ENCODE measurements at places on chromosomes 13 and 19.

DNA sequence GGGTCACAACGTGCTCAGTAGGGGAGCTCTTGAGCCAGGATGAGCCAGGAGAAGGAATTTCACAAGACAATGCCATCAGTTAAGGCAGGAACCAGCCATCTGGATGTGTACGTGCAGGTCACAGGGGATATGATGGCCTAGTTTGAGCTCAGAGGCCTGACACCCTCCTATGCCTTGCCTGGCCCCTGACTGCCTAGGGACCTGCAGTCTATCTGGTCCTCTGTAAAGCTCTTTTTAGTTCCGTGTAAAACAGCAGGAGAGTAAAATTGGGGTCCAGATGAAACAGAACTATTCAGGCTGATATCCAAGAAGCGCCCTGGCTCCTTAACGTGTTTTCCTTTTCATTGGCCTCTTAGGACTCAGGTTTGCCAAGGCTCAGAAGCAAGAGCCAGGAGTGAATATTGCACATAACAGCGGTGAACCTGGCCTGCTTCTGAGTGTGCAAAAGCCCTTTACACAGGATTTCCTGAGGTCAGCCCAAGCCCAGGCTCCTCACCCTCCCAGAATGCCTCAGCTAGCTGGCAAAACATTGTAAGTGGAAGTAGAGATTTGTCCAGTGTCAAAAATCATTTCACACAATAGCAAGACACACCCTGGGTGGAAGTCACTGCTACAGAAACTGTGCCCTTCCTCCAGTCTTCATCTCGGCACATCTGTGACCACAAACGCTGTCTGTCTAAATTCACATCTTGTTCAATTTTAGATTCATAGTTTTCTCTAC is 777.2 kb downstream of the UQCRFS1 start:
- DNase-seq = no peak

DNA sequence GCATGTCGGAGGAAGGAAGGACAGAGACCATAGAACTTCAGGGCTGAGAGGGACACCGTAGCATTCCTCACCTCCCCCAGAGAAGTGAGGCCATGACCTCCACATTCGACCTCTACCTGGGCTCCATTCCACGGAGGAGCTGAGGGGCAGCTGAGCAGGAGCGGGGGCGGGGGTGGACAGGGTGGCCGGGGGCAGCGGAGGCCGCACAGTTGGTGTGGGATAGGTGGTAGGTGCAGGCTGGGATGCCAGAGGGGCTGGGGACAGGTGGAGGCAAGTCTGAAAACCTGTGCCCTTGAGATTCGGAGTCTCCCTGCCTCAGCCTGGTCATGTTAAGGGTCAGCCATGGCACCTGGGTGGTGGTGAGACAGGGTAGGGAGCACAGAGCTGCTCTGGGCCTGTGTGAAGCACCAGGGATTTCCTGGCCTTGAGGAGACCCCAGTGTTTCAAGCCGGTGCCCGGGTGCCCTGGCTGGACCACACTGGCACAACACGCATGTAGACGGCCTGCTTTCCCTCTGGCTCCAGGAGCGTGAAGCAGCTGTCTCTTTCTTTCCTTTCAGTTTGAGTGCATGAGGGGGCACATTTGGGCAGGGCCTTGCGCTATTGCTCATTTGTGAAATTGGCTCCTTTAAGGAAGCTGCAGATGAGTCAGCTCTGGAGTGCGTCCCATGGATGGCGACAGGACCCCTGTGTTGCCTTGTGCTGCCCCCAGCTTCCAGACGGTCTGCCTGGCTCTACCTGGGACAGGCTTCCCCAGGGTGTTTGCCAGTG is 51.8 kb downstream of the TSSK6 start:
- DNase-seq = no peak

DNA sequence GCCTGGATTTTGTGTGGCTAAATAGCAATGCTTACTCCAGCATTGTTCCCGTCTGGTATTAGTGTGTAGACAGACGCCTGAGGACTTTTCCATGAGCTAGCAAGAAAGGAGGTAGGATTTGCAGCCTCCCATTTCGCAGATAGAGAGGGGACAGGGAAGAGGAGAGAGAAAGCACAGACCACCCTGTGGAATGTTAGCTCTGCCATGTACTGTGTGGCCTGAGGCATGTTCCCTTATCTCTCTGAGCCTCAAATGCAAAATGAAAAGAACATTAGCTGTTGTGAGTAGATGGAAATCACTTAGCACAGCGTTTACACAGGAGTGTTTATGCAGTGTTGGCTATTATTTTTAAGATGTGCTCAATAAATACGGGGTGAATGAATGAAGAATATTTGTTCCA is 45.5 kb downstream of the OLFM4 start:
- no peak for DNase-seq

GRCh38 chr13:113351514-113352026 is 12.4 kb downstream of the GRTP1 start:
- DNase-seq = peak; percentile 51

- no peak for DNase-seq
Observed at GRCh38 chr19:45825917-45826893, 11.1 kb upstream of the RSPH6A start.

DNA sequence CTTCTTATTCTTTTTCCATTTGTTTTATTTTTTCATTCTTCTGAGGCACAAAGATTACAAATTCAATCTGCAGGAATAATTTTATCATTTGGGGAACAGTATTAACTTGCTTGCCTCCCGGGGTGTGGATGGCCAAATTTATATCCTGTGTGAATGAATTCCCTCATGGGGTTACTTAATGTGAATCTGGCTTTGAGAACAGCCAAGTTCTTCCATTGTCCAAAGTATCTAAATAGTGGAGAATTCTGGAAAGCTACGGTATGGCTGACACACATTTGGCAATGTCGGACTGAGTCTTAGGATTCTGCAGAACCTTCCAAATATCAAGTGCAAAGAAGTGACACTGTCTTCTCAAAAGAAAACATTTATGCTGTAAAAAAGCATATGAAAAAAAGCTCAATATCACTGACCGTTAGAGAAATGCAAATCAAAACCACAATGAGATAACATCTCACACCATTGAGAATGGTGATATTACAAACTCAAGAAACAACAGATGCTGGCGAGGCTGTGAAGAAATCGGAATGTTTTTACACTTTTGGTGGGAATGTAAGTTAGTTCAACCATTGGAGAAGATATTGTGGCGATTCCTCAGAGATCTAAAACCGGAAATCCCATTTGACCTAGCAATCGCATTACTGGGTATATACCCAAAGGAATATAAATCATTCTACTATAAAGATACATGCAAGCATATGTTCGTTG is 620.2 kb downstream of the EFNB2 start:
- no peak for DNase-seq

DNA sequence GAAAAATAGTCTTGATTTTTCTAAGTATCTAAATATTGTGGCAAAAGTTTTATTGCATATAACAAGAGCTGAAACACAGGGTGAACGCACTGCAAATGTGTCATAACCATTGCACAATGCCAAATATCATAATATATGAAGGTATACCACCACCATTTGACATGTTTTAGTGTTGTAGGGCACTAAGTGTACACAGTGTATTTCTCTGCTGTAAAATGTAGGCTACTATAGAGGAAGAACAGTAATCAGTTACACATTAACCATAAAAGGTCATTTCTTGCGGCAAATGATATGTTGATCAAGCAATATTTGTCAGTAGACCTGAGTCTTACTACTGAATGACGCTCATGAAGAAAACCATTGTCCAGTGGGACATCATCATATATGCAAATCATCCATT is 18.3 kb upstream of the KLF5 start:
- DNase-seq = peak; percentile 10

DNA sequence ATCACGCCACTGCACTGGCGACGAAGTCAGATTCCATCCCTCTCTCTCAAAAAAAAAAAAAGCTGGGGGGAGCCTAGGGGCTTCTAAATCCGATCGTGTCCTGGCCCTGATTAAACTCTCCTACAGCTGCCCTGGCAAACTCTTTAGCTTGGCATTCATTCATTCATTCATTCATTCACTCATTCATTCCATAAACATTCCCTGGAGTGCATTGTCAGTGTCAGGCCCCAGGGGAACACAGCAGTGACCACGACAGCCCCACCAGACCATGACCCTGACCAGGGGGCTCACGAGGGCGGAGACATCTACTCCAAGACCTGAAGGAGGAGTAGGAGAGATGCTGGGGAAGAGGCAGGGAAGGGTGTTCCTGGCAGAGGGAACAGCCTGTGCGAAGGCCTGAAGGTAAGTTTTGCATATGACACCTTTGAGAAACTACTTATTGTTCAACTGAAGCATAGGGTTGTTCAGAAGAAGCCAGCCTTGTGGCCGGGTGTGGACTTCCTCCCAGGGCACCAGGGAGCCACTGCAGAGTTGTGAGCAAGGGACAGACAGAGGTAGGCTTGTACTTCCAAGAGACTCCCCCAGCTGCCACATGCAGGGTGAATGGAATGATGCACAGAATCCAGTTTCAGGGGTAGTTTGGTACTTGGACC is 24.5 kb downstream of the CEACAM16 start:
- DNase-seq = no peak
